ENCODE measurements at places on chromosomes 7 and 10. TPM values are rescaled to one million over a fixed set of nuclear protein-coding genes. Genes with fewer than 3 reads are reported as not detected.
A peak's percentile ranks its signal among the peaks of the same experiment; 100 is the strongest.

GRCh38 chr7:82210416-82211184 is 233.0 kb downstream of the CACNA2D1 start:
- H3K27ac ChIP-seq = no peak overlapping the region
- H3K4me3 ChIP-seq = no peak overlapping the region
- DNase-seq = no peak
- no peaks in the 10 kb centered on the region for H3K4me1 ChIP-seq
- H3K36me3 ChIP-seq = no peaks in the 10 kb centered on the region

GRCh38 chr7:67762516-67762915 is 765.9 kb downstream of the TYW1 start:
- no peak overlapping the region for H3K27ac ChIP-seq
- H3K27me3 ChIP-seq = no peaks in the 10 kb centered on the region
- no peak overlapping the region for H3K4me3 ChIP-seq
- H3K36me3 ChIP-seq = no peaks in the 10 kb centered on the region

Gene RAB19
- 4.6 TPM for total RNA-seq

DNA sequence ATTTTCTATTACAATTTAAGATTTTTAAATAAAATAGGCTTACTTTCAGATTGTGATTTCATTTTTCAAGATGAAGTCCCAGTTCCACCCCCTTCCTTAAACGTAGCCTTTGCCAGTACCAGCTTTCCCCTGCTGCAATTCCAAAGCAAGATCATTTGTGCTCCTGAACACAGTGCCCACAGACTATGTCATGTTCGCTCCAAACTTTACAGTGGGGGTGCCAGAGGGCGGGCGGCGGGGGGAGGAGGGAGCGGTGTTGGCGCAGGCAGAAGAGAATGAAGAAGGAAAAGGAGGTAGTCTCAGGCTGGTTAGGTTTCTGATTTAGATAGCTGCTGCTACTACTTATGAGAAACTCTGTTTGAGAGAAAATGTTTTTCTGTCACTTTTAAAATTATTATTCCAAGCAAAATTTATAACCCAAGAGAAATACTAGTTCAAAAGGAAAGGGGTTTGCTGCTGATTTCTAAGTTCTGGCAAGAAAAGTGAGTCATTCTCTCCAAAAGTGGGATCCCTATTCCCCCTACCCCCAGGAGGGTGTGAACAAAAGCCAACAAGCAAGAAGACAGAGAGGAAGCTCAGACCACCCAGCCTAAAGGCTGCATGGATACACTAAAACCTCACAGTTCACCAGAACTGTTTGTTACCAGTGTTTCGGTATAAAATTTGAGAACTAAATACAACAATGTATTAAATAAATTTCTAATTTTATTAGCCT is 109.6 kb downstream of the SRPK2 start:
- peaks cover 28% of the 10 kb centered on the region for H3K4me1 ChIP-seq
- H3K36me3 ChIP-seq = no peaks in the 10 kb centered on the region
- H3K4me3 ChIP-seq = no peak overlapping the region
- DNase-seq = no peak
- no peaks in the 10 kb centered on the region for H3K27me3 ChIP-seq

Gene CPED1
- total RNA-seq = 8.4 TPM

DNA sequence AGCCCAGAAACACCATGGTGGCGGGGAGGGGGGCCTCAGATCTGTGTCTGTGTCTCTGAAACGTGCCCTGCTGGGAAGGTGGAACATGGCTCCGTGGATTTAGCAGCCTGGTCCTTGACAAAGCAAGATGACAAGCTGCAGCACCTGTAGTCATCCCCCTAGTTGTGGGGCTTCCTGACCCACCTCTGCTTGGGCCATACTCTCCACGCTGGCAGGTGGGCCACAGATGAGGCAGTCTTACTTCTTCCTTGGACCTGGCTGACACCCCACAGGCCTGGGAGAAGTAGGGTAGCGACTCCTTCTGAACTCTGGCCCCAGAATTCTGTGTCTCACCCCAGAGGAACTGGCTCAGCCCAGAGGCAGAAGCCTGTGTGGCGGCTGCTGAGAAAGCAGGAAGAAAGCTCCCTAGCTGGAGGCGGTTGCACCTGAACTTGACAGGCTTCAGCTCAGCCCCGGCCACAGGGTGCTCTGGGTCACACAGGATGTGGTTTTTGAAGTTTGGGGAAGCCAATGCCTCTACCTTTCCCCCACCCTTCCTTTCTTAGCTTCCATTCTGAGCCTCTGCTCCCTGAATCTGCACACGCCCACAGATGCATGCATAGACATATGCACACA is 113.9 kb downstream of the ABLIM1 start:
- peak overlapping the region; percentile 31 for H3K27ac ChIP-seq
- DNase-seq = peak; percentile 52
- peaks cover 28% of the 10 kb centered on the region for H3K4me1 ChIP-seq
- H3K4me3 ChIP-seq = no peak overlapping the region

GRCh38 chr7:115475206-115475605 is 553.3 kb downstream of the MDFIC start:
- DNase-seq = no peak
- H3K27me3 ChIP-seq = peaks cover 21% of the 10 kb centered on the region
- no peak overlapping the region for H3K27ac ChIP-seq
- peaks cover 16% of the 10 kb centered on the region for H3K4me1 ChIP-seq
- no peaks in the 10 kb centered on the region for H3K36me3 ChIP-seq

Gene C10orf53
- total RNA-seq = not detected

GRCh38 chr10:4519658-4520402 is 306.2 kb upstream of the AKR1E2 start:
- peak; percentile 34 for DNase-seq
- H3K4me1 ChIP-seq = no peaks in the 10 kb centered on the region
- H3K27ac ChIP-seq = no peak overlapping the region
- H3K27me3 ChIP-seq = no peaks in the 10 kb centered on the region
- no peak overlapping the region for H3K4me3 ChIP-seq

Gene LRGUK
- 4.1 TPM for total RNA-seq

GRCh38 chr7:148261996-148262688 is 328.4 kb upstream of the C7orf33 start:
- no peak overlapping the region for H3K27ac ChIP-seq
- no peak overlapping the region for H3K4me3 ChIP-seq
- H3K4me1 ChIP-seq = no peaks in the 10 kb centered on the region
- peak; percentile 29 for DNase-seq
- H3K36me3 ChIP-seq = no peaks in the 10 kb centered on the region
- H3K27me3 ChIP-seq = no peaks in the 10 kb centered on the region

- H3K36me3 ChIP-seq = no peaks in the 10 kb centered on the region
- no peak for DNase-seq
- no peak overlapping the region for H3K27ac ChIP-seq
- no peaks in the 10 kb centered on the region for H3K27me3 ChIP-seq
Observed at GRCh38 chr7:121521711-121522400, 125.7 kb upstream of the FAM3C start.

DNA sequence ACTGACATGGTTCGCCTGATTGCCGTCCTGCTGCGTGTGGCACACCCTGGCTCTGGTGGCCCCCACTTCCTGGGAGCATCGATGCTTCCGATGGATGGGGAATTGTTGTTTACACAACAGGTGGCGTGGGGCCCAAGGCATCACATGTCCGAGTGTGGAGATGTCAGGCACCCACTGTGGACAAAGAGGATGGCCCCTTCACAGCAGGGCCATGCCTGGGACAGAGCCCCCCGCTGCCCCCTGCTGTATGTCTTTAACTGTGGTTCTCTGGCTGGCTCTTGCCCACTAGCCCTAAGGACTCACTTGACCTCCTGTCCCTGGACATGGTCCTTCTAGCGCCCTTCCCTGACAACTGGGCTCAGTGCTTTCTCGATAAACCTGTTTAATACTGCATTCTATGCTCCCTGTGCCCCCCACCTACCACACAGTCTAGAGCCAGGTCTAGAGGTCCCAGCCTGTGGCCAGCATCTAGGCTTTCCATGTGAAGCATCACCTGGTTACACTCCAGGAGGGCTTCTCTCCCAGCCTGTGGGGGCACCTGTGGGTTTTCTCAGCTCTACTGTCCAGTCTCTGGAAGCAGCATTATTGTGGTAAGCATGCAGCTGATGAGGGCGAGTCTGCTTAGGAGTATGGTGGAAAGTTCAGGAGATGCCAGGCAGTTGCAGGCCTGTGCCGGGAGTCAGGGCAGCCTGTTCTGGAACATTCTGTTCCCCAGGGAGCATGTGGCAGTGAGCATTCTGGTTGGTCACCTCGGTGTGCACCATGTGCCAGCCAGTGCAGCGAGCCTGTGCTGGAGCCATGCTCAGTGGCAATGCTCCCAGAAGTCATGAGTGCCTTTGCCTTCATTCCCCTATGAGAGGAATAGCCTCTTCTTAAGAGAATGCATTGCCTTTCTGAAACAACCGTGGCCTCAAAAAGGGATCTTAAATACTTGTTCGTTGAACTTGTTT is 10.4 kb downstream of the ADCY1 start:
- no peaks in the 10 kb centered on the region for H3K4me1 ChIP-seq
- DNase-seq = no peak
- H3K27ac ChIP-seq = no peak overlapping the region

Gene WDFY4
- 1.2 TPM for total RNA-seq

Gene CNTNAP2
- 4.1 TPM for total RNA-seq

GRCh38 chr10:92068900-92069299 is 145.3 kb downstream of the BTAF1 start:
- no peak for DNase-seq
- peaks cover 9% of the 10 kb centered on the region for H3K36me3 ChIP-seq

All from stomach (tissue), 19 donors.